ENCODE measurements at places on chromosomes 6 and 20. TPM values are rescaled to one million over a fixed set of nuclear protein-coding genes. Genes with fewer than 3 reads are reported as not detected.

- no peaks in the 10 kb centered on the region for H3K36me3 ChIP-seq
- DNase-seq, result no peak
- H3K27ac ChIP-seq, result no peak overlapping the region
- H3K27me3 ChIP-seq, result no peaks in the 10 kb centered on the region
Measured at GRCh38 chr20:14259689-14260088, 77.7 kb downstream of the FLRT3 start.

- no peaks in the 10 kb centered on the region for H3K36me3 ChIP-seq
- H3K4me1 ChIP-seq, result peaks cover 14% of the 10 kb centered on the region
- no peak overlapping the region for H3K27ac ChIP-seq
Measured at GRCh38 chr20:19789009-19789408, 31.0 kb downstream of the RIN2 start.

GRCh38 chr20:49560186-49560585 lies 7.8 kb downstream of the PTGIS start:
- no peak for DNase-seq
- no peaks in the 10 kb centered on the region for H3K27me3 ChIP-seq
- H3K27ac ChIP-seq, result peak overlapping the region; percentile 98
- no peak overlapping the region for H3K4me3 ChIP-seq
- H3K4me1 ChIP-seq, result peaks cover 36% of the 10 kb centered on the region
- H3K36me3 ChIP-seq, result no peaks in the 10 kb centered on the region

DNA sequence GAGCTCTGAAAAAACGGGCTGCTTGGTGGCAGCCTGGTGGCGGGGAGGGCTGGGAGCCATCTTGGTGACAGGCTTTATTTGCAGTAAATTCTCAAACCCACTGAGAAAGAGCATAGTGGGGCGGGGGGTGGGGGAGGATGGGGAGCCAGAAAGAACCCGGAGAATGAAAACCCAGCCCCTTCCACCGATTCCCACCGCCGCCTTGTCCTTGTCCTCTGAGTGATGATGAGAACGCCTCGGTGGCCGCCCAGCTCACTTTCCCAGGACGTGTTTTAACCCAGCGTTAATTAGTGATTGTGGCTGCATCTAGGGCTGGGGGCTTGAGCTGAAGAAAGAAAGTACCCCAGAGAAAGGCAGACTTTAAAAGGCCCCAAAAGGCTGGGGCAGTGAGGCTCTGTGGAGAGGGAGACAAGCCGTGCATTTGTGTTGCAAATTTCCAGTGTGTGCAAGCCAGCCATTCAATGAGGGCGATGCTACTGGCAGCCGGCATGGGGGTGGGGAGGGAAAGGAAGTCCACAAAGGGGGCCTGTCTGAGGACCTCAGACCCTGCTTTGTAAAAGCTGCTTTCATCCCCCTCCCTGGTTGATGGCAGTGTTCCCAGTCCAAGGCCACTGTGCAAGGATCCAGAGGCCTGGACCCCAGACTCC lies 6.2 kb upstream of the GHRH start:
- no peak overlapping the region for H3K27ac ChIP-seq
- no peak overlapping the region for H3K4me3 ChIP-seq
- no peaks in the 10 kb centered on the region for H3K27me3 ChIP-seq

DNA sequence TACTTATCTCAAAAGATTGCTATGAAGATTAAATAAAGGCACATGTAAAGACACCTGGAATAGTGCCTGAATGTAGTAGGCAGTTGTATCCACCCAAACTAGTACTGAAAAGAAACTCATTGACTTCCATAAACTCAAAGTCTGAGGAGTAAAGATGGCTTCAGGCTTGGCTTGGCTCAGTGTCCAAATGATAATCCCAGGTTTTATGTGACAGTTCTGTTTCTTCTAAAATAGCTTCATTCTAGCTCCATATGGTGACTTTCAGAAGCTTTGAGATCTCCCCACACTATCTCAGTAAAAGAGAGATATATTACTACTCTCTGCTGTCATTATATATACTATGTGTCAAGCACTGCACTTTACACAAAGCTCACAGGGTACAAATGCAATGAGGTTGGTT lies 121.3 kb downstream of the DOK5 start:
- H3K4me3 ChIP-seq, result no peak overlapping the region
- no peak for DNase-seq
- no peaks in the 10 kb centered on the region for H3K27me3 ChIP-seq
- no peaks in the 10 kb centered on the region for H3K4me1 ChIP-seq
- no peaks in the 10 kb centered on the region for H3K36me3 ChIP-seq
- H3K27ac ChIP-seq, result no peak overlapping the region

FAM83C gene
- total RNA-seq, result not detected

CLPSL1 gene
- total RNA-seq, result not detected

All from uterus (tissue), 4 donors.